ENCODE measurements at places on chromosomes 2 and 18.

GRCh38 chr2:104870100-104870975 is 16.4 kb downstream of the POU3F3 start:
- no peak for DNase-seq

GRCh38 chr2:207772081-207772843 is 2.6 kb upstream of the FZD5 start:
- no peak for DNase-seq

- no peak for DNase-seq
Measured at GRCh38 chr2:13308989-13309388, 592.3 kb downstream of the TRIB2 start.

DNA sequence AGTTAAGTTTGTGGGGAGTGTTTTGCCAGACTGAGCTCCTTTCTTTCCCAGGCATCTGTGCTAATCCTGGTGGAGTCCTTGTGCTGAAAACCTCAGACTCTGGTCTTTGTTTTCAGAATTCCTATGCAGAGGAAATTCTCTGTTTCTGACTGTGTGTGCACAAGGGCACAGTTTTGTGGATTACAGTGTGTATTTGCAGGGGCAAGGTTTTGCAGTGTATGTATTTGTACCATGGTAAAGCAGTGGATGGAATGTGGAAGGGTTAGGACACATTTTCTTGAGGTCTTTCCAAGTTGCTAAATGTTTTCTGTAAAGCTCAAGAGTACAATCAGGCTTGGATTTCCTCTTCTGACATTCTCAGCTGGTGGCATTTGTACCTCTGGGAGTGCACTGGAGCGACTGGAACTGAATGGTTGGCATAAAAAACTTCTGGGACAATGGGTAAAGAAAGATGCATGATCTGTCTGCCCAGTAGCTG is 139.5 kb upstream of the RND3 start:
- DNase-seq, result no peak

GRCh38 chr2:100971221-100971620 is 30.9 kb upstream of the RPL31 start:
- DNase-seq, result no peak

DNA sequence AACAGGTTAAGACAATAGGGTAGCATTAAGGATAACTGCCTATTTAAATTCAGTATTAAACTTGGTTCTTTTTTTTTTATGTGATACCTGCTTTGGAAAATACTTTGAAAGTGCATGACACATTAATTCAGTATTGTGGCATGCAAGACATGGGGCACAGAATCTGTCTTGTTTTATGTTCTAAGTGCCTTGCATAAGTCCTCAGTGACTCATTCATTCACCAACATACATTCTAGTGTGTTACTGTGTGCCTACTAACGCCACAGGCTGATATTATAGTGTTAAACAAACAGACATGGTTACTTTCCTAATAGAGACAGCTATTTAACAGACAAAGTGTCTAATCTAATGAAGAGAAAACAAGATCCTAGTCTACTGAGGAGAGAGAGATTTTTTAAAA is 91.7 kb downstream of the GCA start:
- DNase-seq, result no peak

DNA sequence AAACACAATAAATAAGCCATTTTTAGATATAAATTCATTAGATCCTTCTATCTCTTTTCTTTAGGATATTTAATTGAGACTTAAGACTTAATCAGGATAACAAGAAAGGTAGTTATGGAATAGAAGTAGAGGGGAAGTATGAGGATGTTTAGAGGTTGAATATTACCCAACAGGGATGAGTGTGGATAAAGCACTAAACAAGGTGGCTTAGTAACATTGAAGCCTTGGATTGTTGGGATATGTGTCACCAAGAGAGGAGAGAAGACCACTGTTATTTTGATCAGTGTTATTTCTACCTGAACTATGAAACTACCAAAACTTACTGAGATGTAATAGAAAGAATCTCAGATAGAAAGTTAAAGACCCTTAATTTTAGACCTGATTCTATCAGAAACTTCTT is 405.7 kb downstream of the PIK3C3 start:
- no peak for DNase-seq

- DNase-seq, result no peak
Measured at GRCh38 chr2:38739524-38739923, 11.6 kb downstream of the SRSF7 start.

DNA sequence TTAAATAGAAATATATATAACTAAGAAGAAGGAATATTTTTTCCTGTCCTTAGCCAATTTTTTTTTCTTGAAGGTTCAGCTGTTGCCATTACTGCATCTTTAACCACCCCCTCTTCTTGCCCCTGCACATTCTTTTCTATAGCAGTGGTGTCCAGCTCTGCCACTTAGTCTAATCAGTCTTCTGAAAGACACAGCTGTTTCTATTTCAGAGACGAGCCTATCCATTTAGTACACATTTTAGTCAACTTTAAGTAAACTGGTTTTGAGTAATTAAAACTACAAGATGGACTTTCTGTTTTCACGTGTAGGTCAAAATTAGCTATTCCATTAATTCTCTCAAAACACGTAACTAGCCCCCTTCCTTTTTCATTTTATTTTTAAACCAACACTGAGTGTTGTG is 21.0 kb downstream of the SPOPL start:
- no peak for DNase-seq

GRCh38 chr18:13390711-13391110 is 172.2 kb downstream of the LDLRAD4 start:
- no peak for DNase-seq

GRCh38 chr18:56563568-56563967 is 74.8 kb downstream of the TXNL1 start:
- no peak for DNase-seq

DNA sequence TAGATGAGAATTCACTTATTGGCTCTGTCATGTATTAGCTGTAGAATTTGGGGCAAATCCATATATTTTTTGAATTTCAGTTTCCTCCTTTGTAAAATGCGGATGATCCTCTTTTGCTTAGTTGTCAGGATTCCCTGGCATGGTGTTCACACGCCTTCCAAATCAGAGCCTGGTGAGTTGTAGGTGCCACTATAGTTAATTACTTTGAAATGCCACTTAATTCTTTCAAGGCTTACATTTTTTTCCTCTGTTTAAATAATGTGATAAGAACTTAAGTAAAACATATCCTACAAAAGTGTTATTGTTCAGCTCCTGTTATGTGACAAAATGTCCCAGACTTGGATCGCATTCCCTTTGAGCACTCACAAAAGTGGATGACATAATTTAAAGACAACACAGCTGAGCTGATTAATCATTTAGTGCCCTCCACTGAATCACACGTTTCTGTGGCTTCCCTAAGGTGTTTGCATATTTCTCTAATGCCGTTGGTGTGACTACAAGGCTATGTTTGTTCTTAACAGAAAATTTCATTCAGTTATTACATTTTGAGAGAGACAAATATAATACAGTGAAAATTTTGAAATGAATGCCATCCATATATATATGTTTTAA is 471.2 kb upstream of the CHST9 start:
- no peak for DNase-seq

GRCh38 chr2:16223161-16223840 is 283.0 kb downstream of the MYCN start:
- no peak for DNase-seq

- peak; percentile 58 for DNase-seq
Measured at GRCh38 chr2:203327901-203328759, at the start of gene ABI2. Gene ABI2, plus strand, starts transcription at chr2:203328394. Its CDS starts 121 bp downstream, at chr2:203328515.

- no peak for DNase-seq
Measured at GRCh38 chr2:127472268-127472667, 54.0 kb downstream of the IWS1 start.

DNA sequence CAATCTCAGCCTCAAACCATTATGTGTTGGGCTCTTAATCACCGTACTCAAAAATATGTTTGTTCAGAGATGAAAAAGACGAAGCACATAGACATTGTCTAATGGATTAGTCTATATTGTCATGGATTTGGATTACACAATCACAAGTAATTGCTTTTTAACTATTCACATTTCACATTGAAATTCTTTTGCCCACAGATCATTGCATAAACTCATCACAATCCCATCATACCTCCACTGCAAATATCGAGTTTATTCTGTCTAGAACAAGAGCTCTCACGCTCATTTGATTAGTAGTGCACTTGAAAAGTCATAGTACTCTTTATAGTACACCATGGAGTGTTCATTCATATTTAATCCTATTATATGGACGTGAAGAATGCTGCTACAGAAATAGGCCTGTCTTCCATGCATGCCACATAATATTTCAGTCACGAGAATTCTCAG is 97.9 kb upstream of the SOX11 start:
- no peak for DNase-seq

DNA sequence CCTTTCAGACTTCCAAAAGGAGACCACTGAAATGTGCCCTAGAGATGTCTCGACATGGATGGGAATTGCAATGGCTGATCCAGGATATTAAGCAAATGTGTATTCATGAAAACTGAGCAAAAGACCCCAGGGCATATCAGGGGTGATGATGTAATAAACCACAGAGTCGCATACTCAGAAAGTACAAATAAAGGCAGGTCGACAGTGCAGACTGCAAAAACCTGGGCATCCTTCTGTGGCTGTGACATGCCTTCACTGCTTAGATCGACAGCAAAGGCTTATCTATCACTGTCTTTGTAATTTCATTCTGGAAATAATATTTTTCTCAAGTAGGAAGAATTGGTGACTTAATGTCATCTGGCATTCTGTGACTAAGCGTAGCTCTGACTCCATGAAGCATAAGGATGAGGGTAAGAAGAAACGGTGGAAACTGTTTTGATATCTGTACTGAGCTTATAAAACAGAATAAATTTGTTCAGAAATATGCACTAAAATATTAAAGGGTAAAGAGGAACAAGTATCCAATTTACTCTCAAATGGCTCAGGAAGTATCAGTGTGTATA is 115.6 kb upstream of the NRP2 start:
- DNase-seq, result no peak
